T-helper 1 cell (primary cell): ENCODE measurements at places on chromosomes 5 and 9.

GRCh38 chr9:34929506-34930102, 28.5 kb upstream of the PHF24 start:
- DNase-seq = no peak

- DNase-seq = no peak
These were observed 74.6 kb downstream of the LRRC70 start for GRCh38 chr5:62653001-62653863.

GRCh38 chr9:37963936-37964739, 60.2 kb upstream of the SLC25A51 start:
- no peak for DNase-seq

DNA sequence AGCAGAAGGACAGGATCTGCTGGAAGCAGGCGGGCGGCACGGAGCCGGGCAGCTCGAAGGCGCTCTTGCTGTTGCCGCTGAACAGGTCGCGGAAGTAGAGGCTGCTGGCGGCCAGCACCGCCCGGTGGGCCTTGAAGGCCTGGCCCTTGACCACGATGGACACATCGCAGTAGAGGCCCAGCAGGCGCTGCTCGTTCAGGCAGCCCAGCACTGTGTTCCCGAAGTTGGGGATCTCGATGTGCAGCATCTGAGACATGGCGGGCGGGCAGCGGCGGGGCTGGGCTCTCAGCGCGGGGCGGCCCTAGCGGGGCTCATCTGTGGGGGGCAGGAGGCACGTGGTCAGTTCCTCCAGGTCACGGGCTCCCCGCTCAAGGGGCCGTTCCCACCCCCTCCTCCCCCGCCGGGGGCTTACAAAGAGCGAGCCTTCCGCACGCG, 44.8 kb downstream of the NACC2 start:
- DNase-seq = no peak

GRCh38 chr5:150625164-150625535, 15.3 kb upstream of the SYNPO start:
- no peak for DNase-seq

DNA sequence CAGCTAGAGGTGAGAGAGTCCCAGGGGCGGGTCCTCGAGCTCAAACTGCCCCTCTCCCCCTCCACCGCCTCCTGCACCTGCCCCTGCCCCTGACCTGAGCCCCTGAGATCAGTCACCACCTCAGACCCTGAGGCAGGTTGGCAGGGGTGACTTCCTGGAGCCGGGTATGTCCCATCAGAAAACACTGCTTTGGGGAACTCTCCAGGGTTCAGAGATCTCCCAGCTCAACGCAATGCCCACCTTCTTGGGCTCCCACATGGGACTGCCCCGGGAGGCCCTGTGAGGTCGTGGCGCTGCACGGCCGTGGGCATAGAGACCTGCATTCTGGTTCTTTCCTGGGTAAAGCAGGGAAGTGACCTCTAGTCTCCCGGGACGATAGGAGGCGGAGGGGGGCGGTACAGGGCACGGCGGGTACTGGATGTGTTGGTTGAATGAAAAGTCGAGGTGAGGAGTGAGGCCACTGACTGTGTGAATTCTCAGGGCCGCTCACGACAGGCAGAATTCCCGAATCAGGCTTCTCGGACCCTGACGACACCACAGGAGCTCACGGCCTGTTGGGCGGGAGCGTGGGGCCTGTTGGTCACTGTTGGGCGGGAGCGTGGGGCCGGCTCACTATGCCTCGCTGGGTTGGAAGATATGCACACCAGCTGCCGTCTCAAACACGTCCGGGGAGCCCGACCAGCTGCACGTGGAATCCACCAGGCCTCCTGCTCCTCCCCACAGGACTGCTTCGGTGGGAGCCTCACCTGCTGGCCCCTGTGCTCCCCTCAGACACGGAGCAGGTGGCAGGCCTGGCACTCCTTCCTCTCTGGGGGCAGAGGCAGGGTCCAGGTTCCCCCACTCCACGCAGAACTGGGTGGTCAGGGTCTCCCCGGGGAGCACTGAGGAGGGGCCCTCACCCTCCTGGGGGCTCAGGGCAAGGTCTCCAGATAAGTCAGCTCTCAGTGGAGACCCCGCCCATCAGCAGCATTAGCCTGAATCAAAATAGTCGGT, 178.0 kb upstream of the PPP1R26 start:
- DNase-seq = no peak

DNA sequence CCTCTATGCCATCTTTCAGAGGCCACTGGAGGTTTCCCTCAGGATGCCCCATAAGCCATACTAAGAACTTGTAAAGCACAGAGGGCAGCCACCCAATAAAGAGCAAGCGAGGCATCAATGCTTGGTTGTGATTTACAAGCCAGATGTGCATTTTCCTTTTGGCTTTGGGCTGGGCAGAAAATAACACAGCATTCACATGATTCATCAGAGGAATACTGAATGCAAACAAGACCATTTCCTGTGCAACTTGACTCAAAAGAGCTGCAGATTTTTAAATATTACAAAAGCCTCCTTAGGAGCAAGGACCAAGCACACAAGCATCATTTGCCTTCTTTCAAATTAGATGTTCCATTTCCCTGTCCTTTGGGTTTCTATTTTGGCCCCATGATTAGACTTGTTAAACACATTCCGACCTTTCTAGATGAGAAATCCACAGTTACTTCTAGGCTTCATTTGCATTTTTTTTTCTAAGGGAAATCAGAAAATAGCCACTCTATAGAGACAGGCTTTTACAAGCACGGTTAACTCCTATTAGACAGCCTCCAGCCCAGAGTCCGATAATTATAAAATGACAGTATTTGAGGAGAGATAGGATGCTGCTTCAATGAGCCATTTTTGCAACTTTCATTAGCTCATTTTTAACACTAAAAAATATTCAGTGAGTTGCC, 207.8 kb downstream of the SEMA5A start:
- DNase-seq = no peak

- DNase-seq = no peak
These were observed 63.7 kb upstream of the RICTOR start for GRCh38 chr5:39137819-39138451.

DNA sequence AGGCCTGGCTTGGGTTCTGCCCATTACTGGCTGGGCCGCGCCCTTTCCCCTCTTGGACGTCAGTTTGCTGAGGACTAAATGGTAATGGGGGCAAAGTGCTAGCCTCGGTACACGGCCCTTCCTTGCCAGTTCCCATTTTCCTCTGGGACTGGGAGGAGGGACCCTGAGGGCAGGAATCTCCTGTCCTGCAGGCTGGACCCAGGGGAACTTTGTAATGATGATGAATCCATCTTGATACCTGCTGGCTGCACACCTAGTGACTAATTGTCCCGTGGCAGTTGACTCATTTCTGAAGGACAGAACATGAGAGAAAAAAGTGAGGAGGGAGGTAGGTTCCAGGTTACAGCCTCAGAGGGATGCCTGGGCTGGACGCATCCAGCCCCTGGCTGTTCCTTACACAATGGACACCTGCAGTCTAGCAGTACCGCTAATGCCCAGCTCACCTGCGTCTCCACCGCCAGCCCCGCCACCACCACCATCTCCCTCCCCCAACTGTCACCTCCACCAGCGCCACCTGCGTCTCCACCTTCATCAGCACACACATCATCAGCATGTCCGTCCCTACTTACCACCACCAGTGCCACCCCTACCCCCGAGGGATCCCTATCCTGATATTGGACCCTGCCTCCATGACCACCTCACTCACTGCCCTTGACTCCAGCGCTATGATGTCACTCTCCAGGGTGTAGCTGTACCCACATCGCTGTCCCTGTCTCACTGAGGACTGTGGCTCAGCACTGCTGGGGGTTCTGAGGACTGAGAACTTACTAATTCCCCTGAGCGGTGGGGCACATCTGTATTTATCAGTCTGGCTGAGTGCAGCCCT, 4.3 kb downstream of the CDHR2 start:
- DNase-seq = no peak

DNA sequence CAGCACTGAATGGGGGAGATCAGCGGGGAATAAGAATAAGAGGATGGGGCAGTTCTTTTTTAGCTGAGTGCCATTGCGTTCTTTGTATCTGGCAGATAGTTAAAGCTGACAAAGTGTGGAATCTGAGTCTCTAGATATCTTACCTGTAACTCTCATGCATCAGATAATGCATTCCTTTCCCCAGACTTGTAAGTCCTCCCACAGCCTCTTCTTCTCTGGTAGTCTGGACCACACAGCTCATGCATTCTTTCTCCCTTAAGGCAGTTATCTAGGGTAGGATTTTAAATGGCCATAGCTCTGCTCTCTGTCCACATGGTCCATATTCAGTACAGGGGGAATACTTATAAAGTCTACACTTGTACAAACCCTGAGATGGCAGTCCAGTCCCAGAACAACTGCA, 54.0 kb upstream of the FGF10 start:
- DNase-seq = no peak

- no peak for DNase-seq
These were observed 14.7 kb upstream of the LCP2 start for GRCh38 chr5:170312301-170312595.

DNA sequence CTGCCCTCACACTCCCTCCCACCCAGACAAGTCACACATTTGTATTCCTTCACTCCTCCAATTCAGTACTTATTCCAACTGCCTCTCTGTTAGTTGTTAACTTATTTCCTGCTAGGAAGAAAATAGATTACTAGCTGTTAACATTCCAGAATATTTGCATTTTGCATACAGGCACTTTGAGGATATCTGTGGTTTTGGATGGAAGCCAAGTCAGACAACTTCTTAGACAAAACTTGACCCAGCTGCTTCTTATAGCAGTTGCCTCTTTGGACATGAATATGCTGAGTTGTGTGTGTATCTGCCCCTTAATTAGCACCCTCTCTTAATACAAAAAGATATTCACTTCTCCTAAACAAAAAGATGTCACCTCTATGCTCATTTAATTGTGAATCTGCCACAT, 1280.6 kb upstream of the ACO1 start:
- no peak for DNase-seq

GRCh38 chr5:38105231-38105570, 153.2 kb upstream of the EGFLAM start:
- no peak for DNase-seq

- no peak for DNase-seq
These were observed 71.4 kb downstream of the DCP2 start for GRCh38 chr5:113047733-113048652.

DNA sequence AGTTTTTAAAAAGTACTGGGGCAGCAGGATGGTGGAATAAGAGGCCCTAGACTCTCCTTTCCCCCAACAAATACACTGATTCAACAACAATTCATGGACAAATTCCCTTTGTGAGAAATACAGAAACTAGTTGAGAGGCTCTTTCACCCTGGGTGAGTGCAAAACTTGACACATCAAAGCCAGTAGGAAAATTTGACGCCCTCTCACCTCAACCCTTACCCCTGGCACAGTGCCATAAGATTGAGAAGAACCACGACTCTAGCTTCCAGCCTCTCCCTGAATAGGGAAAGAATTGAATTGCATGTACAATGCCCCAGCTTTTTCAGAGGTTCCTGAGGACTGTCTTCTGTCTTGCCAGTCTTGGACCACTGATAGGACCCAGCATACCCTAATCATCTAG, 12.3 kb downstream of the KIF4B start:
- DNase-seq = no peak

GRCh38 chr5:126975796-126976195, 54.6 kb downstream of the MARCHF3 start:
- DNase-seq = no peak

DNA sequence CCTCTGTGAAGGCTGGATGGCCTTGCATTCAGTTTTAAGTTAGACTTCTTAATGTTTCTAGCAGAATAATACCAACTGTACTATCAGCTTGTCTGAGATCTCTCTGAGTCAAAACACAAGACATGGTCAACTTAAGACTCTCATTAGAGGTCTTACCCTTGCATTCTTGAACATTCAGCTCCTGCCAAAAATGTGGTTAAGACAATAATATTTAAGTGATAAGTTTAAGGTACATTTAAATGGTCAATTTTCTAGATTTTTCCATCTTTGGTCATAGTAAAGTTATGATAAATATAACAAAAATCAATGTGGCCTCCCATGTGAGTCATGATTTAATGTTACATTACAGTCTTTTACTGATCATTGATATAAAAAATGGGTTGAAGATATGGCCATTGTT, 75.0 kb downstream of the NR2F1 start:
- no peak for DNase-seq

DNA sequence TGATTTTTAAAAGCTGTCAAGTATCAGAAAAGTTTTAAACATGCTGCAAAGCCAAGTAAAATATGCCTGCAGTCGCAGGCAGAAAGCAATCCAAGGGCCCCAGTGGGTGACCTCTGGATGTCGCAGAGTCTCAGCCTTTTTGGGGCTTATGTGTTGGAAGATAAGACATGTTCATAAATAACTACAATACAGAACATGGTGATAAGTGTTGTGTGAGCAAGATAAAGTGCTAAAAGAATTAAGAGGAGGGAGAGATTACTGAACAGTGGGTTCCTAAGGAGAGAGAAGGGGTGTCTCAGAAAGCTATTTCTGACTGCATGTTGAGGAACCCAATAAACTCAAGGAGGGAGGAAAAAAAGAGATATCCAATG, 78.9 kb upstream of the ADRB2 start:
- DNase-seq = no peak

GRCh38 chr5:125232779-125233230, 486.4 kb upstream of the ZNF608 start:
- no peak for DNase-seq

- no peak for DNase-seq
These were observed 30.3 kb upstream of the IL17B start for GRCh38 chr5:149409268-149409948.

DNA sequence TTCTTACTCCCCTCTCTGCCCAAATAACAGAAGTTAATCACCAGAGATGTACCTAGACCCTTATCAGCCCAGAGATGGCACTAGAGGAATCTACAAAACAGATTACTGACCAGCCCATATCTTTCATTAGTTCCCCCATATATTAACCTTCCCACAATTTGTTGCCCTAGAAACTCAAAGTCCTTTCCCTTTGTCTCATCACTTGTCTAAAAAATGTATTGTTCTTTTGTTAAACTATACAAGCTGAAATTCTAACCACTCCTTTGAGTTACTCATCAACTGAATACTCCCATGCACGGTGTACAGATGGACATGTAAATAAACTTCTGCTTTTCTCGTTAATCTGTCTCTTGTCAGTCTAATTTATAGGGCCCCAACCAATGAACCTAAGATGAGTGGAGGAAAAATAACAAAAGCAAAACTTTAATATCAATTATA, 130.9 kb downstream of the CCDC192 start:
- no peak for DNase-seq

DNA sequence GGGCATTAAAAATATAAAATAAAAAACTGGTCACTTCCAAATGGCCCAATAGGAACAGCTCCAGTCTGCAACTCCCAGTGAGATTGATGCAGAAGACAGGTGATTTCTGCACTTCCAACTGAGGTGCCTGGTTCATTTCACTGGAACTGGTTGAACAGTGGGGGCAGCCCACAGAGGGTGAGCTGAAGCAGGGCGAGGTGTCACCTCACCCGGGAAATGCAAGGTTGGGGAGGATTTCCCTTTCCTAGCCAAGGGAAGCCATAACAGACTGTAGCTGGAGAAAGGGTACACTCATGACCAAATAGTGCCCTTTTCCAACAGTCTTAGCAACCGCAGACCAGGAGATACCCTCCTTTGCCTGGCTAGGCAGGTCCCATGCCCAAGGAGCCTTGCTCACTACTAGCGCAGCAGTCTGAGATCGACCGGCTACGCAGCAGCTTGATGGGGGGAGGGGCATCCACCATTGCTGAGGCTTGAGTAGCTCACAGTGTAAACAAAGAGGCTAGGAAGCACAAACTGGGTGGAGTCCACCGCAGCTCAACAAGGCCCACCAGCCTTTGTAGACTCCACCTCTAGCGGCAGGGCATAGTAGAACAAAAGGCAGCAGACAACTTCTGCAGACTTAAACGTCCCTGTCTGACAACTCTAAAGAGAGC, 12.7 kb downstream of the RLN1 start:
- peak; percentile 26 for DNase-seq
